ENCODE measurements at places on chromosomes 3 and 15. TPM values are rescaled to one million over a fixed set of nuclear protein-coding genes. Genes with fewer than 3 reads are reported as not detected.

CSPG5 gene
- total RNA-seq, result 0.09 TPM

NRROS gene
- total RNA-seq, result 2.9 TPM

TIGIT gene
- total RNA-seq, result 0.18 TPM

ABHD17C gene
- 5.6 TPM for total RNA-seq

PDZRN3 gene
- 40.5 TPM for total RNA-seq

SPATA12 gene
- not detected for total RNA-seq

DPPA2 gene
- not detected for total RNA-seq

CACNA2D2 gene
- total RNA-seq, result not detected

RARB gene
- 3.1 TPM for total RNA-seq

CGNL1 gene
- 11.0 TPM for total RNA-seq

SCN5A gene
- 0.99 TPM for total RNA-seq
